Liver (tissue), 10 donors: ENCODE measurements at places on chromosomes 2 and 18. TPM values are rescaled to one million over a fixed set of nuclear protein-coding genes. Genes with fewer than 3 reads are reported as not detected.

The LRP1B gene
- 0.25 TPM for polyA plus RNA-seq

The UGT1A10 gene
- not detected for polyA plus RNA-seq

The LIPG gene
- 30.6 TPM for polyA plus RNA-seq

The ERBB4 gene
- polyA plus RNA-seq, result not detected

The GALNT13 gene
- polyA plus RNA-seq, result not detected

The KIAA1328 gene
- 0.95 TPM for polyA plus RNA-seq

- H3K27ac ChIP-seq, result no peak overlapping the region
- H3K27me3 ChIP-seq, result no peaks in the 10 kb centered on the region
- no peak overlapping the region for H3K4me3 ChIP-seq
- no peaks in the 10 kb centered on the region for H3K36me3 ChIP-seq
These were observed 31.6 kb downstream of the PCBP1 start for GRCh38 chr2:70118798-70119454.

GRCh38 chr2:5980450-5981190 lies 288.4 kb downstream of the SOX11 start:
- DNase-seq, result no peak
- no peaks in the 10 kb centered on the region for H3K27me3 ChIP-seq
- no peaks in the 10 kb centered on the region for H3K36me3 ChIP-seq
- H3K27ac ChIP-seq, result no peak overlapping the region
- no peak overlapping the region for H3K4me3 ChIP-seq

GRCh38 chr2:3142961-3143571 lies 234.6 kb downstream of the EIPR1 start:
- no peak for DNase-seq

DNA sequence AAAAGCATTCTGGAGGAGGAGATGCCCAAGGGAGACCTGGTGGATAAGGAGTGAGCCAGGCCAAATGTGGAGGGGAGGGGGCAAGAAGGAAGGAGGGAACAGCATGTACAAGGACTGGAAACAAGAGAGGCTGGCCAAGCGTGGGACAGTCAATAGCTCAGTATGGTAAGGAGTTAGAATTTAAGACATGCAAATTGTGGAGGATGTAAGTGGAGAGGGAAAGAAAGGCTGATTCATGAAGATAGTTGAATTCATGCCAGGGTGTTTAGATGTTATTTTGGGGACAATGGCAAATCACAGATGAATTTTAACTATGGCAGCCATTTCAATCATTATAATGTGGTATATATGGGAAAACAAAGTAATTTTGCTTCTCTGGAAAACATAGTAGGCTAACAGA lies 462.3 kb downstream of the MEIS1 start:
- H3K27me3 ChIP-seq, result no peaks in the 10 kb centered on the region
- H3K36me3 ChIP-seq, result no peaks in the 10 kb centered on the region
- H3K27ac ChIP-seq, result no peak overlapping the region
- H3K4me3 ChIP-seq, result no peak overlapping the region
- DNase-seq, result no peak
- no peaks in the 10 kb centered on the region for H3K4me1 ChIP-seq

GRCh38 chr2:37343537-37344434 lies 644 bp upstream of the QPCT start:
- DNase-seq, result no peak
- H3K36me3 ChIP-seq, result no peaks in the 10 kb centered on the region
- H3K4me1 ChIP-seq, result peaks cover 15% of the 10 kb centered on the region
- H3K27ac ChIP-seq, result no peak overlapping the region
- H3K4me3 ChIP-seq, result peak overlapping the region; percentile 65
- no peaks in the 10 kb centered on the region for H3K27me3 ChIP-seq

DNA sequence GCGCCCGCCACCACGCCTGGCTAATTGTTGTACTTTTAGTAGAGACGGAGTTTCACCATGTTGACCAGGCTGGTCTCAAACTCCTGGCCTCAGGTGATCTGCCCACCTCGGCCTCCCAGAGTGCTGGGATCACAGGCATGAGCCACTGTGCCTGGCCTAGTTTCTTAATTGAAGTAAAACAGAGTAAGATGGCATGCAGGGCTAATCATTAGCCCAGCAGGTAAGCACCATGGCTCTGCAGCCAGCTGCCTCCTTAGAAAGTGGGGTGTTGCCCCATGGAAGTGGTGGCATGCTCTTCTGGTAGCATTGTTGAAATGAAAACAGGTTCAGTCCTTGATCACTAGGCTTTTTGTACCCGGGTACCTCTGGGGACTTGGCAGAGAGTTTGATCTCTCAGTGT lies 12.4 kb downstream of the ATG4B start:
- no peak for DNase-seq
- H3K36me3 ChIP-seq, result peaks cover 33% of the 10 kb centered on the region
- no peak overlapping the region for H3K4me3 ChIP-seq
- H3K27me3 ChIP-seq, result no peaks in the 10 kb centered on the region
- H3K4me1 ChIP-seq, result peaks cover 3% of the 10 kb centered on the region

GRCh38 chr2:39516347-39517101 lies 79.4 kb upstream of the MAP4K3 start:
- H3K36me3 ChIP-seq, result no peaks in the 10 kb centered on the region
- no peak overlapping the region for H3K4me3 ChIP-seq
- H3K27me3 ChIP-seq, result no peaks in the 10 kb centered on the region
- H3K27ac ChIP-seq, result no peak overlapping the region

DNA sequence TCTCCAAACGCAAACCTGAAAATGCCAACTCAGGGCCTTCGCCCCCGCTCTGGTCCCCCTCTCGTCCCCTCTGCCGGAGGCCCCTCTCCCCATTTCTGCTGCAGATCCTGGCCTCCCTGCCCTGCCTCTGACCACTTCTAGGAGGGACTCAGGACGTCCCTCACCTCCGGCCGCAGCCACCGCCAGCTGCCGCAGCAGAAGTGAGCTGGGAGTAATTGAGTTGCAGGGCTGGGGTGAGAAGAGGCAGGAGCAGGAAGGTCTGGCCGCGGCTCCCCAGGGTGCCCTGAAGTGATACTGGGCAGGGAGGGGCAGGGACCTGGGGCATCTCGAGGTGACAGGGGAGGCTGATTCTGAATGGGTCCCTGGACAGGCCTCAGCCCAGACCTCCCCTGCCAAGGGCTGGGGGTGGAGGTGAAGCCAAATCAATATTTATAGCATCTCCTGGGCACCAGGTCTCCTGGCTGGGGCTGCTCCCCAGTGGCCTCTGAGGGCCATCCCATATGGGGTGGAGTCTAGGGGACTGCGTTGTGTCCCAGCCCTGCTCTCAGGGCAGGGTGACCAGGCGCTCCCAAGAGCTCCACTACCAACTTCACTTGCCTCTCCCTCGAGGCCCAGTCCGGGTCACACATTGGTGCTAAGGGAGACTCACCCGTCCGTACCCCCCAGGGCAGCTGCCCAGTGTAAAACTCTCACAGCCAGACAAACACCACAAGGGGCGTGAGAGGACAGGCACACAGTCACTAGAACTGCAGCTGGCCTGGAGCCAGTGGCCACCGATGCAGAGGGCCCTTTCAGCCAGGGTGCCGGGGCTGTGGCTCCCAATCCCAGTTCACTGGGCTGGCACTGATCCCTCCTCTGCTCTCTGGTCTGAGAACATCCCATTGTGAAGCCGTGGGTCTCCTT lies 33.0 kb downstream of the KCNIP3 start:
- H3K4me1 ChIP-seq, result no peaks in the 10 kb centered on the region
- H3K27ac ChIP-seq, result no peak overlapping the region
- H3K27me3 ChIP-seq, result no peaks in the 10 kb centered on the region
- H3K4me3 ChIP-seq, result no peak overlapping the region
- no peaks in the 10 kb centered on the region for H3K36me3 ChIP-seq
- no peak for DNase-seq

DNA sequence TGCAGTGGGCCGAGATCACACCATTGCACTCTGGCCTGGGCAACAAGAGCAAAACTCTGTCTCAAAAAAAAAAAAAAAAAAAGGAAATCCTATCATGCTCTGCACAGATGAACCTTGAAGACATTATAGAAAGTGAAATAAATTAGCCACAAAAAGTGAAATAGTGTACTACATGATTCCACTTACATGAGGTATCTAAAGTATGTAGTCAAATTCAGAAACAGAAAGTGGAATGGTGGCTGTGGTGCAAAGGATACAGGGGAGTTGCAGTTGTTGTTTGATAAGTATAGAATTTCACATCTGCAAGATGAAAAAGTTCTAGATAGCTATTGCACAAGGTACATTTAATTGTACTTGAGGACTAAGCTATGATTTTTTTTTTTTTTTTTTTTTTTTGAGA lies 5.2 kb downstream of the ZRANB3 start:
- no peak overlapping the region for H3K4me3 ChIP-seq
- DNase-seq, result no peak
- H3K4me1 ChIP-seq, result no peaks in the 10 kb centered on the region
- no peaks in the 10 kb centered on the region for H3K27me3 ChIP-seq
- no peaks in the 10 kb centered on the region for H3K36me3 ChIP-seq
- no peak overlapping the region for H3K27ac ChIP-seq

DNA sequence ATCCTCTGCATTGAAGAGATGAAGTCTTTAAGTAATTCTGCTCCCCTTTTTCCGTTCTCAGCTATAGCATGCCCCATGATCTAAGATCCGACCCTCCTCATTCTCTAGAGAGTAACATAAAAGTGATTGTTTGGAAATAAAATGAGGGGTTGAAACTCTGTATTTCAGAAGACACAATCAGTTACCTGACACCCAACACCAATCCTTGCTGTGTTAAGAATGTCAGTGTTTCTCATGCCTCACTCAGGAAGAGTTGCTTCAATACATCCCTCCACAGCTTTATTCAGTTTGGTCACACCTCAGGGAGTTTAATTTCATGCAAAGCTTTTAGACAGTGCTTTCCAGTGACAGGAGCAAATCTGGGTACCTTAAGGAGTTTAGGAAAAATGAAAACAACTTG lies 49.9 kb upstream of the RBBP8 start:
- no peak for DNase-seq
- H3K27me3 ChIP-seq, result no peaks in the 10 kb centered on the region
- H3K4me1 ChIP-seq, result peaks cover 4% of the 10 kb centered on the region
- H3K27ac ChIP-seq, result no peak overlapping the region
- no peaks in the 10 kb centered on the region for H3K36me3 ChIP-seq

GRCh38 chr2:26668041-26668440 lies 24.5 kb upstream of the KCNK3 start:
- no peaks in the 10 kb centered on the region for H3K4me1 ChIP-seq
- H3K27ac ChIP-seq, result no peak overlapping the region
- H3K36me3 ChIP-seq, result no peaks in the 10 kb centered on the region
- DNase-seq, result no peak
- H3K4me3 ChIP-seq, result no peak overlapping the region
- no peaks in the 10 kb centered on the region for H3K27me3 ChIP-seq
